Left lung (tissue), 14 donors: ENCODE measurements at places on chromosomes 11 and 22.

DNA sequence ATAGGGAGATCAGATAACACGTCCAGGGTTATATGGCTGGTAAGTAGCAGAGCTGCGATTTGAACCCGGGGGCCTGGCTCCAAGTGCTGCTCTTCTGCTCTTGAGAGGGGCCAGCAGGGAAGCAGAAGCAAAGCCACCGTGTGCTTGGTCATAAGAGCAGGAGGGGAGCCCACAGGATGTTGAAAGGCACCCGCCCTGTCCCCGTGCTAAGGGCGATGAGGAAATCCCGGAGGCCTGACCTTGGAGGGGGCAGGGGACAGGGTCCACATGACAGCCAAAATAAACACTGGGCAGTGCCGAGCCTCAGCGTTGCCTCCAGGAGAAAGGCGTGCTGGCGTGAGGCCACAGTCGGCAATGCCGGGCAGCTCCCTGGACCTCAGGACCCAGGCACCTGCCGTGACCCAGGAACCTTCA, 28.8 kb downstream of the TOM1 start:
- no peak for DNase-seq

DNA sequence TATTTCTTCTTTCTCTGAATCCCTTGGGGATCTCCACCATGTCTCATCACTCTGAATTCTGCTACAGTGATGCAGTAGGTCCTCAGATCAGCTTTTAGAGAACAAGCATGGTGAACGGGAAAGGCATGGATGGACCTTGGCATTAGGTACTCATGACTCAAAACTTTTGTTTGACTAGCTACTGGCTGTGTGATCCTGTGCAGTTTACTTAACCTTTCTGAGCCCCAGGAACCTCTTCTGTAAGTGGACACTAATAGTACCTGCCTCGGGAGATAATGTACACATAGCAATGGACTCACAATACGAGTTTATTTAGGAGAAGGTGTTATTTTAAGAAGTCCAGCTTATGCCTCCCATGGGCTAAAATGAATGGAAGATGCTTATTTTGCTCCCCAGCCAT, 184.7 kb upstream of the TBCEL start:
- no peak for DNase-seq

- no peak for DNase-seq
Measured at GRCh38 chr11:71238941-71239340, 13.4 kb downstream of the SHANK2 start.

DNA sequence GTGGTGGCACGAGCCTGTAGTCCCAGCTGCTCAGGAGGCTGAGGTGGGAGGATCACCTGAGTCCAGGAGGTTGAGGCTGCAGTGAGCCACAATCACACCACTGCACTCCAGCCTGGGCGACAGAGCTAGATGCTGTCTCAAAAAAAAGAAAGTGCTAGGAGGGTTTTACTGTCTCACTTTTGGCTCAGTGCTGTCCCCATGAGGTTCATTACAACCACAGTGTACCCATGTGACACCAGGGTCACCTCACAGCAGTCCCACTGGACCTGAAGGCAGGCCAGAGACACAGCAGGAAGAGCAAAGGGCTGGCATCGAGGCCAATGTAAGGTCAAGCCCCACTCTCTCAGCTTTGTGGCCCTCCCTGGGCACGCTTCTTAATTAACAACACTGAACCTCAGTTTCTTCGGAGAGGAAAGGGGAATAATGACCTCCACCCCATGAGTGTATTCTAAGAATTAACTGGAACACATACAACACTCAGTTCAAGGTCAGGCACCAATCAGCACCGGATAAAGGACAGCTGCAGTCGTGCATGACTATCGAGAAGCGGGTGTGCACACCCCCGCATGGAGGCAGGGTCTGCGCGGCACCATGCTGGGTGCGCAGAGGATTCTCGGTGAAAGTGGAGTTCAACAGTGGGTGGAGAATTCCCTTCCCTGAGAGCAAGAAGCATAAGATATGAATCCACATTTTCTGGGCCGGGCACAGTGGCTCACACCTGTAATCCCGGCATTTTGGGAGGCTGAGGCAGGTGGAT, 30.9 kb upstream of the BAIAP2L2 start:
- DNase-seq = no peak

GRCh38 chr11:129574431-129574830, 198.8 kb downstream of the BARX2 start:
- no peak for DNase-seq

- no peak for DNase-seq
Measured at GRCh38 chr11:59698506-59698905, 15.1 kb downstream of the OR10V1 start.

DNA sequence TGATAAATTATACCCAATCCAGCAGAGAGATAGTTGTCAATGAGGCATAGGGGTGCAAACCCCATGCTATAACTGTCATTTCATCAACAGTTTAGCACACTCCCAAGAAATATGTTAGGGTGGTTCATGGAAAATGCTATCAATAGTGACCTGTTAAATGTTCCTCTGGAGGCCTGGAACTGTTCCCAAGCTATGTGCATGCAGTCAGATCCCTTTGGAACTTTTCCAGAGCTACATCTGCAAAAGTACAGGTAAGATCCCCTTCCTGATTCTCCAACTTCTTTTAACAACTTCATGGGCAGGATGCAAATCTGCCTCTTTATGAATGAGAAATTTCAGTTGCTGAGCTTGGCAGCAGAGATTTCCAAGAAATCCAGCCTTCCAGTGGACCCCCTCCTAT, 27.2 kb downstream of the ABTB2 start:
- DNase-seq = no peak

- no peak for DNase-seq
Measured at GRCh38 chr11:66221726-66222236, 46.7 kb upstream of the RAB1B start.

- DNase-seq = no peak
Measured at GRCh38 chr11:46492532-46492931, 101.0 kb upstream of the CHRM4 start.

GRCh38 chr22:49861642-49862495, 8.2 kb downstream of the ZBED4 start:
- no peak for DNase-seq

- DNase-seq = no peak
Measured at GRCh38 chr11:26032241-26032640, 299.7 kb upstream of the ANO3 start.

DNA sequence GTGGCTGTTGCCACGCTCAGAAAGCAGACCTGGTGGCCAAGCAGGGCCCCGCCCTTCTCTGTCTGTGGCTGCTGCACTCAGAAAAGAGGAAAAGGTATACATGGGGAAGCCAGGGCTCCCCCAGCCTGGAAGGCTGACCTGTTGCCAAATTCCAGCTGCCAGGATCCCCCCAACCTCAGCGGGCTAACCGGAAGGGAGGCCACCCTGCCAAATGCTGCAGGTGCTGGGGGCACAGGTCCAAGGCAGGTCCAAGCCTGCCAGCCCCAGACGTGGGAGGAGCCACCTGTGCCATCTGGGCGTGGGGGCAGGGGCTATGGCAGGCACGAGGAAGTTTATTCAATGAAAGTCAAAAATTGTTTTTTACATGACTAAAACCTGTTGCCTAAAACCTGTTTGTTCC, 2.6 kb downstream of the NPTXR start:
- no peak for DNase-seq

- no peak for DNase-seq
Measured at GRCh38 chr11:120147950-120148270, 10.0 kb upstream of the TRIM29 start.

DNA sequence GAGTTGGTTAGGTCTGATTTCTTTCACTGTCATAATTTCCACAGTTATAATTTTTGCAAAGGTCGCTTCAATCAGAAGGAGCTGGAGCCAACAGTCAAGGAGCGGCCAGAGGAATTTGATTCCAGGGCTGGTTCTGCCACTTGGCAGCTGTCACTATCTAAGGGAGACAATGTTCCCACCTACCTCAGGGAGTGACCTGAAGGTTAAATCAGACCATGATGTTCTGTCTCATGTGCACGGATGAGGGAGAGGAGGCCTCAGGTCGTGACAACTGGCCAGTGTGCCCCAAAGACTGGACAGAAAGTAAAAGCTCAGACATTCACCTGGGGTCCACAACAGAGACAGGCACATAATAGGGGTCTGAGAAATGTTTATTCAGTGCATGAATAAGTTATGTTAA, 7.6 kb downstream of the MRGPRD start:
- DNase-seq = no peak

DNA sequence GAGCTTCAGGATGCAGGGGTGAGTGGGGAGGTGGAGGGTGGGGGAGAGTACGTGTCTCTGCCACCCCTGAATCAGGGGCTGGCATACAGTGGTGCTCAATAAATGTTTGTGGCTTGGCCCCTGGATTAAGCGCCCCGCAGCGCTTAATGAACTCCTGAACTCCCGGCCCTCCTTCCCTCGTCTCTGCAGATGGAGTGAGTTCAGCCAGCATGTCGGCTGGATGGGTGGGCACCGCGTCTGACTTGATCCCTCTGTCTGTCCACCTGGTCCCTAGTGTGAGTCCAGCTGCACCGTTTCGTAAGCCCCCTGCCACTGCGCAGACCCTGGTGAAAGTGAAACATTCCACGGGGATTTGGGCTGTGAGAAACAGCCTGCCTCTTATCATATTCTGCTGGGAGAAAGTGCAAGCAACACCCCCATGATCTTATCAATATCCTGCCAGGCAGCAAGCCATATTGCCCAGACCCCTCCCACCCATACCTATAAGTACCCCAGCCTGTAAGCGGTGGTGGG, 12.0 kb upstream of the MRGPRD start:
- no peak for DNase-seq

DNA sequence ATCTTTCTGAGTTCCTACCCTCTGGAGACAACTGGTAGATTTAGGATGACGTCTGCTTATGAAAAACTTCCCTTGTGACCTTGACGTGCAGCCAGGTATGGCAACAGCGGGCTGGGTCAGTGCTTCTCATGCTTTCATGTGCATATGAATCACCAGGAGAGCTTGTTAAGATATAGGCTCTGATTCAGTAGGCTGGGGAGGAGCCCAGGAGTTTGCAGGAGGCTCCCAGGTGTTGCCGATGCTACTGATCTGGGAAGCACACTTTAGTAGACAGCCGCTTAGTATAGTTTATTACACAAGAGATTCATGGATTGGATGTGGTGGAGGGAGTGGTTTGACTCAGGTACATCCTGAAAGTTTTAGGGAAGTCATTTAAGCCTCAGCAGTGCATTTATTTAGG, 23.8 kb downstream of the DIXDC1 start:
- DNase-seq = no peak

DNA sequence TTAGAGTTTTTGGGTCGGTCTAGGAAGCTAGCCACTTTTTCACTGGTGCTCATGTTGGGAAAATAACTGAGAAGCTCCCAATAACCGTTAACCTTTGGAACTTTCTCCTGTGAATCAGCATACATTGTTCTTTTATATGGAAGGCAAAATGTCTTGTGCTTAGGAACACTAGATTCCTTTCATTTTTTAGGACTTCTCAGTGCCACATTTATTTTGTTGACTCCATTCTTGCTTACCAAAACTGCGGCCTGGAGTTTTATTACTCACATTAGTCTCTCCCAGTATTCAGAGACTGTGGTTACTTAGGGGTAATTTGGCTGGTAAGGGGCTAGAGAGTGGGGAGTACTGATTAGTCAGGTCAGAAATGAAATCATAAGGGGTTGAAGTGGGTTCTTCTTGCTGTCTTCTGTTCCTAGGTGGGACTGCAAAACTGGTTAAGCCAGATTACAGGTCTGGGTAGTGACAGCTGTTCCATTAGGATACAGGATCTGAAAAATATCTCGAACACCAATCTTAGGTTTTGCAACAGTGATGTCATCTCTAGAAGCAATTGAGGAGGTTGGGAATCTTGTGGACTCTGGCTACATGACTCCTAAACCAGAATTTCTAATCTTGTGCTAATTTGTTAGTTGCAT, 631.4 kb upstream of the LUZP2 start:
- no peak for DNase-seq

GRCh38 chr11:128563308-128563707, 24.1 kb downstream of the ETS1 start:
- no peak for DNase-seq

DNA sequence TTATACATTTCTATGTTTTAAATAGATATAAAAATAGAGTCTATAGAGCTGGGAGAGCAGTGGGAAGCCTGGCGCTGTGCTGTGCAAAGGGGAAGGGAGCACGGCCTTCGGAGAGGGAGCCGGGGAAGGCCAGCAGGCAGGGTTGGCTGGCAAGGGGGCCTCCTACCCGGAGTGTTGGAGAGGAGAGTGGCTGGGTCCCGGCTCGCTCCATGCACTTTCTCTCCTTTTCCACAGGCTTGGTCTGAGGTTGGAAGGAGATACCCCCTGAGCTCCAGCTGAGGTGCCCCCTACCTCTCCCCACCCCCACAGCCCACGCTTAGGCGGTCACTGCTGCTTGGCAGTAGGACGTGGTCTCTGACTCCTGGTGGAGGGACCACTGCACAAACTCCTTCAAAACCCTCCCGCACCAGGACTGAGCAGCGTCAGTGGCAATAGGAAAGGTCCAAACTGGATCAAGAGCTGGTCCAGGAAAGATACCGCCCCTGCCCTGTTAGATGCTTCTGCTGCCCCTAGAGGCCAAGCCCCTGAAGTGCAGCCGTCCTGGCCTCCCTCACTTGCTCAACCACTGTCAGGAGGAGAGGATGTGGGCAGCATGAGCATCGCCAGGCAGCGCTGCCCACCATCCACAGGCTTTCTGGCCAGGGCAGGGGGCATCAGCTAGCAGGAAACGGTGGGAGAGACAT, 52.9 kb downstream of the SYT13 start:
- DNase-seq = peak; percentile 36

GRCh38 chr11:42066113-42066512, 606.7 kb upstream of the LRRC4C start:
- no peak for DNase-seq

GRCh38 chr22:33385611-33386010, 327.4 kb upstream of the SYN3 start:
- no peak for DNase-seq
